ENCODE measurements at places on chromosomes 4 and X.

- DNase-seq = no peak
Measured at GRCh38 chr4:113122066-113122465, 72.6 kb downstream of the ANK2 start.

GRCh38 chr4:11603591-11604194 is 175.0 kb upstream of the HS3ST1 start:
- DNase-seq = no peak

DNA sequence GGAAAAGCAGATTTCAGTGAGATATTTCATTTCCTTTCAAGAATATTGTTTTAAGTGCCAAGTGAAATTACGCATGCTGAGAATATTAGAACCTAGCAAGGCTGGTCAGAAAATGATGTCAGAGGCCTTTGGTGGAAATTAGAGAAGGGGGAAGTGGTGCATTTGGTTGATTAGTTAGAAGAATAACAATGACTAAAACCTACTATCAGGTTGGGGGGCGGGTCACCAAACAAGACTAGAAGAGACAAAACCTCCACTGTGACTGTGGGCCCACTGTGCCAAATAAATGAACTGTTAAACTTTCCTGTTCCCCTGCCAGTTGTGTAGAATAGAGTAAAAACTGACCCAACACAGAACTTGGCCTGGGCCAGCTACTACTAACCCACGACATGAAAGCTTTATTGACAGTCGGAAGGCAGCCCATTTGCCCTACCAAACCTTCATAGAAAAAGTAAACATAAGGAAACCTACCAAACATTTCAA is 2.9 kb downstream of the RAPGEF2 start:
- DNase-seq = no peak

DNA sequence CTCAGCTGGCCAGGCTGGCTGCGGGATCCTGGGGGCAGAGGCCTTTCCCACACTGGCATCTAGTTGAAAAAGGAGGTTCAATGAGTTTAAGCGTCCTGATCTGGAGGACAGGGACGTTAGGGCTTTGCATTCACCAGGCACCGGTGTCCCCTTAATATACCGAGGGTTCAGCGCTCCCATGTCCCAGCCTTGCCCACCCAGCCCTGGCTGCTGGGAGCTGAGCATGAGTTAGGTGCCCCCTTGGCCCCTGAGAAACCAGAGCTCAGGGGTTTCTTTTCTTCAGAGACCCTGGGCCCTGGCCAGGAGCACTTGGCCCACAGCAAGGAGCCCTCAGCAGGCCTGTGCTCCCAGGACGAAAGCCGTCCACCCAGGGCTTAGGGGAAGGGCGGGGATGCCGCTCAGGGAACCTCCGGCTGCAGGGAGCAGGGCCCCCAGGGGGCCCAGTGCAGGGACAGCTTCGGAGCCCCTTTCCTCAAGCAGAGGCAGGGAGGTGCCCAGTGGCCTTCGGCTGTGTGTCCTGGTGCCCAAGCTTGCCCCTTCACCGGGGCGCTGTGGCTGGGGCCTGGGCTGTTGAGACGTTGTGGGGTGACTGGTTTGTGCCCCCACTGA is 20.9 kb upstream of the DUSP9 start:
- DNase-seq = no peak

GRCh38 chrX:16487620-16488385 is 162.2 kb upstream of the S100G start:
- DNase-seq = no peak

DNA sequence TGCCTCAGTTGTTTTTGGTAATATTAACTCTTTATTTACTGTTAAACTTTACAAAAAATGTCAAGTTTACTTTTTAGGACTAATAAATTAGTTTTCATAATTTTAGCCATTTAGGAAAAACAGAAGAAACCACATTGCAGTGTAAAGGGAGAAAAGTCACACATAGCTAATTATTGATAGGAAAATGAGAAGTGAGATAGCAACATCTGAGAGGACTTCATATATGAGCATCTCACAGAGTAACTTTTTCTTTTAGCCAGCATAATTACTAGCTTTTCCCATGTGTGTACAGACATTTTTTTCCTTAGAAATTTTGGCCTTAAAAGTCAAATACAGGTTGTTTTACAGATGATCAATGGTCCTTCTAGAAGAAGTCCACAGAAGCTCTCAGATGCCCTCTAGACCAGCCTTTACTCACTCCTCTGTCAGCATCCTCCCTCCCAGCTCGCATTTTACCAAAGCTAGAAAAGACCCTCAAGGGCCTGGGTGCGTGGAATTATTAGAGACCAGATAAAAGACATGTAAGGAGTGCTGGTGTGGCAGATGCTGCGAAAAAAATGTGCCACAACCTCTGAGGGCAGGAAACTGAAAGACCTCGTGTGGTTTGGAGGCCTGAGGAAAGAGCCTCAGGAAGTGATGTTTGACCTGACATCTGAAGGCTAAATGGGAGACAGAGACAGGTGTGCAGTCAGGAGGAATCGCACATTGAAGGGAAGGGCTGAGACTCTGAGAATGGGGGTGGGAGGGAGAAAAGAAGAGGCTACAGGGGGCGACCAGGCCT is 156.9 kb downstream of the CBR4 start:
- no peak for DNase-seq

DNA sequence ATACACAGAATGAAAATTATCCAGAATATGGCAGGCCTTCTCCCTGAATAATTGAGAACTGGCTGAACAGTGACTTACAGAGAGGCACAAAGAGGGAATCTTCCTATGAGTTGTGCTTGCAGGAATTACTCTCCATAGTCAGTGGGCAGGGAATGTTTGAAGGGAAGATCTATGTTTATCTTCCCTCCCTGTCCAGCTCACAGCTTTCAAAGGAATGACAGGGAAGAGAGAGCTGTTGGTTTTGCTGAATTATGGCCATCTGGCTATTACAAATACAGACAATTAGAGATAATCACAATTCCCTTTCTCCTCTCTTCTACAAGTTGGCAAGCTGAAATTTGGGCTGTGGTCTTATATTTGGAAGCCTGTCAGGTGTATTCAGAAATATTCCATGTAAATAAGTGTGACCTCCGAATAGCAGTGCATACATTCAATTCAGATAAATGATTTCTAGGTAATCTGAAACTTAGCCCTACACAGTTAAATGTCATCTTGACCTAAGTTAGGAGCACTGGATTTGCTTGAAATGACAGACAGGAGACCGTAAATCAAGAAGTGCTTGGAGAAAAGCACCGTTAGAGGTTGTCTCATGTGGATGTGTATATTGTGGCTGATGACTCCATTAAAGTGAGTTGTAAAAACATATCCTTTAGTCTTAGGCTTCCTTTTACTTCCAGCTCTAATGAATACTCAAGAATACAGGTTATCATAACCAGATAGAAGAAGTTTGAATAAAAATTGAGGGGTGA is 136.8 kb downstream of the C4orf33 start:
- DNase-seq = no peak

GRCh38 chr4:72314869-72315268 is 254.2 kb downstream of the ADAMTS3 start:
- DNase-seq = no peak

DNA sequence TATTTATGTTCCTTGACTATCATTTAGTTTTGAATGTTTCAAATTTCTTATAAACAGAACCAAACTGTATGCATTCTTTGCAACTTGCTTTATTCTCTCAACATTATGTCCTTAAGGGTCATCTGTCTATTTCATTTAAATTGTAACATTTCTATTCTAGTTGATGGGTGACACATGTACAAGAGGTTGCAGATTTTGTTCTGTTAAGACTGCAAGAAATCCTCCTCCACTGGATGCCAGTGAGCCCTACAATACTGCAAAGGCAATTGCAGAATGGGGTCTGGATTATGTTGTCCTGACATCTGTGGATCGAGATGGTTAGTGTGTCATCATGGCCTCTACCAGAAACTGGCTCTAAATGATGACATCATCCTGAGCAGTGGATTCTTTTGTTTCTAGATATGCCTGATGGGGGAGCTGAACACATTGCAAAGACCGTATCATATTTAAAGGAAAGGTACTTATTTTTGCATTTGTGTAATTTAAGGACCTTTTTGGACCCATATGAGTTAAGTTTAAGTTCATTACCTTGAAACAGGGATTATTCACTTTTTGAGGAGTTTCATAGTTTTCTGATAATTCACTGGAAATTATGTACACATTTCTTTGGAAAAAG is 6.1 kb downstream of the LIAS start:
- DNase-seq = no peak

- no peak for DNase-seq
Measured at GRCh38 chrX:29535212-29536162, 679.9 kb upstream of the MAGEB2 start.

- no peak for DNase-seq
Measured at GRCh38 chr4:104490770-104491480, 3.8 kb downstream of the CXXC4 start.

DNA sequence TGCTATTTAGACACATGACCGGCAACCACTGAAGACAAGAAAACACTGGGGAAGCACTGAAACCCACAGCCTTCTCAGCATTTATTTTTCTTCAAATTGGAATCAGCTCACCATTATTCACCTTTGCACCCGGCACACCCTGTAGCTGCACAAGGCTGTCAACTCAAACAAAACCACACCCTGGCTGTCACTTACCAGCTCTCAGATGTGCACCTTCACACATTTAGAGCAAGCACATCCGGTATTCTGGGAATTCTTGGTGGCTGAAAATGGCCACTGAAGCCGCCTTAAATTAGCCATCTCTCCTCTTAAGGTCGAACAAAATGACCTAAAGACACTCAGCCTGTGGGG is 5.9 kb downstream of the ZFYVE28 start:
- peak; percentile 62 for DNase-seq

- DNase-seq = no peak
Measured at GRCh38 chrX:70046978-70047377, 2.8 kb downstream of the AWAT2 start.

DNA sequence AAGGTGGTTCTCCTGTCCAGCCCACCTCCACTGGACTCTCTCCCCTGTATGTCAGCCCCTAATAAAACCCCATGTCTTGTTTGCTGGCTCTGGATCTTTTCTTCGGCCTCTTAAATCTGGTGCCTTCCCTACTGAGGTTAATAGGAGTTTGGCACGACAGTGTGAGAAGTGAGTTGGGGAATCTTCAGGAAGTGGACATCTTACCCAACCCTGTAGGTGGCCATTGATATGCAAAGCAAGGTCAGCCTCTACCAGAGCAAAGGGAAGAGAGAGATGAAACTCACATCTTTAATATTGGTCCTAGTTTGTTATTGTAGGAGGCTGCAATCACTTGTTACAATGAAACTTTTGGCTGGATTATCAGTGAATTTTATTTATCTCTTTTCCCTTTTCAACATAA is 111.7 kb downstream of the CHRDL1 start:
- DNase-seq = no peak

- DNase-seq = no peak
Measured at GRCh38 chr4:5824635-5825034, 68.3 kb downstream of the CRMP1 start.

GRCh38 chr4:25531272-25531671 is 124.4 kb upstream of the SLC34A2 start:
- DNase-seq = no peak

GRCh38 chrX:151099001-151099400 is 77.4 kb upstream of the GPR50 start:
- no peak for DNase-seq

- DNase-seq = no peak
Measured at GRCh38 chr4:121773883-121774282, 8.9 kb upstream of the SMIM43 start.

DNA sequence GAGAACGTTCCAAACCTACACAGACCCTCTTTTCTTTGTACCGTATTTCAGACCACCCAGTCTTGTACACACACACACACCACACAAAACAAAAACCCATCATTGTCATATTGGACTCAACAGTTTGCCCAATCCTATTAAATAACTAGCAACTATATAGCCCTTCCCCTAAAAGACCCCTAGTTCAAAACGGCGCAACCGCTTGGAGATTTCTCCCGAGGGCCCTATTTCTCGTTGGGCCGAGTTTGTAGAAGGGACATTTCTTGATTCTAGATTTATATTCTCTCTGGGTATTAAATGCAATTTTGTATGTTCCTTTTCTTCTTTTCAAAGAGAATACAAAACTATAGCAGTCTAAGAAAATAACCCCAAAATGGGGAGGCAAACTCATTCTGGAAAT is 547 bp upstream of the PDGFRA start:
- DNase-seq = no peak

- DNase-seq = no peak
Measured at GRCh38 chr4:125016892-125017299, 297.9 kb upstream of the FAT4 start.

DNA sequence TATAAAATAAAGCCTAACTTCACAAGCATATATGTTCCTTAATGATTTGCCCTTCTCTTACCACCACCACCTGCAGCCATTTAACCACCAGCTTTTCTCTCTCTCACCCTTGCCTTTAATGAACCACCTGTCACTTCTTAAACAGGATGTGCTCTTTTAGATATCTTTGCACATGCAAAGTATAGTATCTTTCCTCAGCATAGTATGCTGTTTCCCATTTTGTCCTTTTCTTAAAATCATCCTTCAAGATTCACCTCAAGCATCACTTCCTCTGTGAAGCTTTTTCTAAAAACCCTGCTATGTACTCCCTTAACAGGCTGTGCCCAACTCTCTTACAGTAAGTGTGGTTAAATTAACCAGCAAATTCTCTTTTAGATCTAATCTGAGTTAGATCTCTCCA is 8.2 kb upstream of the CNOT6L start:
- DNase-seq = no peak

DNA sequence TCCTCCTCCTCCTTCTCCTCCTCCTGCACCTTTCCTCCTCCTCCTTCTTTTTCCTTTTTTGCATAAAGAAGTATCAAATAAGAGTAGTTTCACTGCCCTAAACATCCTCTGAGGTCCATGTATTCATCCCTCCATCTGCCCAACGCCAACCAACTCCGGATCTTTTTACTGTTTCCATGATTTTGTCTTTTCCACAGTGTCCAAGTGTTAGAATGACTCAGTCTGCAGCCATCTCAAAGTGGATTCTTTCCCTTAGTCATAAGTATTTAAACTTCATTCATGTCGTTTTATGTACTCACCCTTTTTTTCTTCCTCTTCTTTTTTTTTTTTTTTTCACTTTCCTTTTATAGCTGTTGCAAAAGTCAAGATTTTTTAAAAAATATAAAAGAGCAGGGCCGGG is 12.9 kb downstream of the CSF2RA start:
- DNase-seq = no peak

DNA sequence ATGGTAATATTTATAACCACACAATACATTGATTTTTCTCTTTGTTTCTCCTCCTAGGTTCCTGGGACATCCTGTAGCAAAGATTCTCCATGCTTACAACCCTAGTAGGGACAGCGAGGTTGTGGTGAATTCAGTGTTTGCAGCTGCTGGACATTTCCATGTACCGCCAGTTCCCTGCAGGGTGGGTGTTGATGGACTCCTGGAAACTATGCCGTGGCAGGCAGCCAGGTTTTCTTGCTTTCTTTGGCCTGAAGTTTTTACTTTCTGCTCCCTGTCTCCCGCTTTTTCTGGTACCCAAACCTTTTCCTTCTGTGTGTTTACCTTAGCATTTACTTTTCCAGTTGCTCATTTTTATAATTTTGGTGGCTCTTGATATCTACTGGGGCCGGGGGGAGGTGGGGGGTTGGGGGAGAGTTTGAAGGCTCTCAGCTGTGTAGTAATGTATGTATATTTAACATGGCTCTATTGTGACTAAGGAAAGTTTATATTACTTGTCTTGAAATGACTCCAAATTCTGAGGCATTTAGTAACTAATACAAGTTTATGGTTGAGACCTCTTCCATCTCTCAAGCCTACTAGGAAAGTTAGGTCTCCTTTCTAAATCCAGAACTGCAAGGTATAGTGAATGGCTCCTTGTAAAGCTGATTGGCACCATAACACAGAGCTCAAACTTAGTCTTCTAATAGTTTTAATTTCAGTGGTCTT is 89.7 kb downstream of the TMEM131L start:
- no peak for DNase-seq

GRCh38 chr4:82419451-82419850 is 10.8 kb downstream of the HNRNPDL start:
- no peak for DNase-seq

- no peak for DNase-seq
Measured at GRCh38 chr4:175823015-175823742, 11.1 kb upstream of the GPM6A start.
